ENCODE measurements at places on chromosomes 13 and 19.

DNA sequence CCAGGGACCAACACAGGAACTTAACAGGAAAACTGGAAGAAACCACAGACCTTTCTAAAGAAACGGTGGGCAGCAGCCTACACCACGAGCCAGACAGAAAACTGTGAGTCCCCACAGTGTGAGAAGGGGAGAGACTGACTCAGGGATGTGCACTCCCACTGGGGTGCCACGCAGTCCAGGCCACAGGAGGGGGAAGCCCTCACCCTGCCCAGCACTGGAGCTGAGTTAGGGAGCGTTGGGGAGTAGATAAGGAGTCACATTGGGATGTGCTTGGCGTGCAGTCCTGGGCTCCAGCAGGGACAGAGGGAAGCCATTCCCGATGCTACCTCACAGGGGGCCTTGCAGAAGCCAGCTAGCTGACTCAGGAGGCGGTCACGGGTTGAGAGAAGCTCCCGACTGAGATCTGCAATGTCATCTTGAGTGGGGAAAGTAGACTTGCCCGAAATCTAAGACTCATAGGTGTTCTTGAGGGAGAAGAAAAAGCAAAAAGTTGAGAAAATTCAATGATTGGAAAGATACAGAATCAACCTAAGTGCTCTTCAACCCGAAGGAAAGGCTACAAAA is 17.3 kb downstream of the SIGLEC8 start:
- DNase-seq: peak; percentile 76

DNA sequence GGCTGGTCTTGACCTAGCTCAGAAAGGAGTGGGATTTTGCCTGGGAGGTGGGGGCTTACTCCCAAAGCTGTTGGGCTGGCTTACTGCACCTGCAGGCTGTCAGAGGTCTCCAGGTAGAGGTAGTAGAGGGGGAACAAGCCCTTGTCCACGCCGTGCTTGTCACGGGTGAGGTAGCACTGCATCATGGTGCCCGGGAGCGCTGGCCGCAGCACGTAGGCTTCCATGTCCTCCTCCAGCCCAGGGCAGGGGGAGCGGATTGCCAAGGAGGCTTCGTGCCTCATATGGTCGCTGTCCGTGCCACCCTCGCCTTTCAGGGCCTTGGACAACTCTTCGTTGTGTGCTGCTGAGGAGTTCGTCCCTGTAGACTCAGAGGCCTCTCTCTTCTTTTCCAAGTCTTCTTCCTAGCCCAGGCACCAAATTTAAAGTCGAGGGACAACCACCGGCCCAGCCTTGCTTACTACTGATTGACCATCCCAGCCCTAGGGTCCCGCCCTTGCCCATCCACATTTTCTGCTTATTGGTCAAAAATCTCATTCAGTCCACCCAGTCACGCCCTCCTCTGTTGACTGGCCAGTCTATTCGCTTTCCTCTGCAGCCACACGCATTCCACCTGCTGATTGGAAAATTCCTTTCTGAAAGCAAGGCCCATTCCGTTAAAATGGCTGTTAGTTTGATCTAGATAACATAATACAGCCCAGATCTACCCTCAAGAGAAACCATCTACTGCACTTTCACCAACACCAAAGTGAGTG is 10.5 kb downstream of the TULP2 start:
- DNase-seq: no peak

GRCh38 chr13:100214886-100215285 is 126.0 kb downstream of the PCCA start:
- no peak for DNase-seq

DNA sequence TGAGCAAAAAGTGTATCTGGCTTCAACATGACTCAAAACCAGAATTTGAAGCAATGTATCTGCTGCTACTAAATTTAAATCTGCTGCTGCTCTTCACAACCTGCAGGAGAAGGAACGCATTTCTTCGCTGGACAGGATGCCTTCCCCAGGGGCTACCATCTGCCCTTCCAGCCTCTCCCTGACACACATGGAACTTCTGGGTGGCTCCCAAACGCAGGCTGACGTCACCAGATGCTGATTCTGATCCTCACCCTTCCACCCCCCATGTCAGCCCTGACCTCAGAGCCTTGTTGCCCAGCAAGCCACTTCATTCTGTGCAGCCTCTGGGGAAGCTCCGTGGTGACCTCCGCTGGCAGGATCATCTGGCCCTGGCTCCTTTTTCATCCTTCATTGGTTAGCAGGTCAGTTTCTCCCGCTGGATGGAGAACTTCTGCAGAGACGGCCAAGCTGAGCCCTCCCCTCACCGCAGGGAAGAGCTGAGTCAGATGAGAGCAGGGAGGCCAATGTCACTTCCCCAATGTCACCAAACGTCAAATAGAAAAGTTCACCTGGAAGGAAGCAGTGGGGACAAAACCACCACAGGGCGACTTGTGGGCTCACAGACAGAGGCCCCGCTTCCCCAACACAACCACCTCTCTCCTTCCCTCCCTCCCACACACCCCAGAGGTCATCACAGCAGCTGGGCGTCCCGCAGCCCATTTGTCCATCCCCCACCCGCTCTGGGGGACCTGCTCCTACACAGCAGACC is 14.0 kb upstream of the RAB20 start:
- DNase-seq: peak; percentile 8

GRCh38 chr13:78121459-78122348 is 203.1 kb upstream of the EDNRB start:
- peak; percentile 12 for DNase-seq

DNA sequence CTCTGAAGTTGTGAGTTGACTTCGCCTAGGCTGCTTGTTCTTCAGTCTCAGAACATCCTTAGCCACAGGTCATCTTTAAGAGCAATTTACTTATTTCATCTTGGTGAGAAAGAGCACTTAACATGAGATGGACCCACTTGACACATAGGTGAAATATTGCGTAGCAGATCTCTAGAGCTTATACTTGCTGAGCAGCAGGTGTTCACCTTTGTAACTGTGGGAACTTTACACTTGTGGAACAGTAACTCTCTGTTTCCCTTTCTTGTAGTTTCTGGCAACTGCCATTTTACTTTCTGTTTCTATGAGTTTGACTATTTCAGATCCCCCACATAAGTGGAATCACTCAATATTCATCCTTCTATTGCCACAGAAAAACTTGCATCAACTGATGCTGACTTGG is 95.7 kb downstream of the SLC10A2 start:
- no peak for DNase-seq

GRCh38 chr13:33471204-33471603 is 185.6 kb upstream of the STARD13 start:
- no peak for DNase-seq

DNA sequence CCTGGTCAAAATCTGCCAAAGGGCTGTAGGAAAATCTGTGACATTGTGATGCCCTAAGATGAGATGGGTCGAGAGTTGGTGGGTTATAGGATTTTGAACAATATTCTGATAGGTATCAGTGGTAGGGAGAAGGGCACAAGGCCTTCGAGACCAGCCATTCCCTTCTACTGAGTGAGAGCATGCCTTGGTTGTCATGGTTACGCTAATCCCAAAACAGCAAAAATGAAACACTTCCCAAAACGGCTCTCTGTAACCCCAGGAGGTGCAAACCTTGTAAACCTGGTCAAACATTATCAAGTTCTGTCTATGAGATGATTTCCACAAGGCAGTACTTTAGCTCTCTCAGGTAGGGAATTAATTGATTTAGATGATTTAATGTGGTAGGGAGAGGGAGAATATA is 158.7 kb upstream of the RNF113B start:
- no peak for DNase-seq

- no peak for DNase-seq
These were observed 24.5 kb downstream of the SAE1 start for GRCh38 chr19:47155148-47155547.

- DNase-seq: peak; percentile 36
These were observed 13.6 kb downstream of the C19orf25 start for GRCh38 chr19:1465191-1466016.

DNA sequence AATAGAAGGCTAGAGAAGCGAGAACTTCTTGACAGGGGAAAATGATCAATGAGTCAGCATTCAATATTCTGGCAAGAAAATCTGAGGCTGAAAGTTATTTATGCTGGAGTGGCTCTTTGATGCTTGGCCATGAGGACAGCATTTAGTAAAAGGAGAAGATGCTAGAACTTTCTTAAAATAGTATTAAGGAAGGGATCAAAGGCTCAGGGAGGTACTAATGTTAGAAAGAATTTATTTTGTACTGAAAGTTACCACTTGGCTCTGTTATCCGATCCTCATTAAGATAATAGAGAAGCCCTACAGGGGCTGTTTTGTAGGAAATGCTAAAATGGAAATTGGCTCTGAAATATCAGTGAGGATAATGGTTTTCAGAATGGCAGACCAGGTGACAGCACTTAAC is 1774.6 kb upstream of the PCDH20 start:
- no peak for DNase-seq

DNA sequence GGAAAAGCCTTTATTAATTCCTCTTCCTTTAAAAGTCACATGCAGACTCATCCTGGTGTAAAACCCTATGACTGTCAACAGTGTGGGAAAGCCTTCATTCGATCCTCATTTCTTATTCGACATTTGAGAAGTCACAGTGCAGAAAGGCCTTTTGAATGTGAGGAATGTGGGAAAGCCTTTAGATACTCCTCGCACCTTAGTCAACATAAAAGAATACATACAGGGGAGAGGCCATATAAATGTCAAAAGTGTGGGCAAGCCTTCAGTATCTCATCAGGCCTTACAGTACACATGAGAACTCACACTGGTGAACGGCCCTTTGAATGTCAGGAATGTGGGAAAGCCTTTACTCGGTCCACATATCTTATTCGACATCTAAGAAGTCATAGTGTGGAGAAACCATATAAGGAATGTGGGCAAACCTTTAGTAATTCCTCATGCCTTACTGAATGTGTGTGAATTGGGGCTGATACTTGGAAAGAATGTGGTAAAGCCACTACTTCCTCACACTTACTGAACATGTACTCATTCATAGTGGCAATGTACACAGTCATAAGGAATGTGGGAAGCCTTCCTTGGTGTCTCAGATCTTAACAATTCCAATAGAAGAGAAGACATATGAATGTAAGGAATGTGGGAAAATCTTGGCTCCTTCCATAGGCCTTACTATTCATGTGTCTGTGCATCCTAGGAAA is 18.8 kb downstream of the ZNF559 start:
- no peak for DNase-seq

- DNase-seq: peak; percentile 48
These were observed 2.5 kb downstream of the LDLR start for GRCh38 chr19:11091703-11092153.

DNA sequence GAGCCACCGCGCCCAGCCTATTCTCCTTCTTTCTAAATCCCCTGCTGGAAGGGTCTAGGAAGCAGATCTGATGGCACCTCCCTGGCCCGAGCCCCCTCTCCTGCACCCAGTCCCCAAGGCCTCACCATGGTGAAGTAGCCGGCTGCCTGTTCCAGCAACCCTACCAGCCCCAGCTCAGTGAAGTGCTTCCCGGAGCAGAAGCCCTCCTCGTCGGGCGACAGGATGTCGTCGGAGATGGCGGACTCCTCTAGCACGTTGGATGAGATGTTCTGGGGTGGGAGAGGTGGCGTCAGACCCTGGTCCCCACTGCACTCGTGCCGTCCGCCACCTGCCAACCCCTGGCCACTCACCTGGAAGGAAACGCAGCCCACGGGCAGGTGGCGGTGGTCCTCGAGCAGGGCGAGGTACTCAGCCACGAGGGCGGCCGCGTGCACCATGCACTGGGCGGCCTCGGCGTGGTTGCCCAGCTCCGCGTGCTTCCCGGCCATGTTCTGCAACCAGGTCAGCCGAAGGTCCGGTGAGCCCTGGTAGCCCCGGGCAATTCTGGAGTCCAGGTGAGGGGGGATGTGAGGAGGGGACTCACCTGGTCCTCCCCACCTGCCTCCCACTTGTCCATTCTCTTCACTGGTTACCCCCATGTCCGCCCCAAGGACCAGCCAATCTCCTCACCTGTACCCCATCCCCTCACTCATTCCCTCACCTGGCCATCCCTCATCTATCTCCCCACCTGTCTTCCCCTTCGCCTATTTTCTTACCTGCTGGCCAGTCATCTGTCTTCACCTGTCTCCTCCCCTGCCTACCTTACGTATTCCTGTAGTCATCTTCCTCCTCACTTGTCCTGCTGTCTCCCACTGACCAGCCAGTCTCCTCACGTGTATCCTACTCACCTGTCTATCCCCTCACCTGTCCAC is 11.5 kb upstream of the KANK2 start:
- DNase-seq: no peak

GRCh38 chr13:40445557-40445990 is 220.9 kb downstream of the FOXO1 start:
- peak; percentile 14 for DNase-seq

DNA sequence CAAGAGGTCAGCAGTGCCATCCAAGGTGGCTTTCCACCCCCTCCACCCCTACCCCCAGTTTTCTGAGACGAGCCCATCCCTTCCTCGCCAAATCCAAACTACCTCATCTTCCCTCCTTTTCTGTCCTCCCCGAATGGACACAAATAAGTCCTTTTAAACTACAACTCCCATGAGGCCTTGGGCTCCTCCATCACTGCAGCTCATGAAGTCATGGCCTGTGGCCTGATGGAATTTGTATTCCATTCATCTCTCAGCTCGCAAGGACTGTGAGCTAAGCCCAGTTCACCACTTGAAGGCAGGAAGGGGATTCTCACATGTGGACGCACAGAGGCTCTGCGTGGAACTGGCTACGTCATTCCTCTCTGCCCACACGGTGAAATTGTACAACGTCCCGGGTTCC is 12.5 kb downstream of the PTPRH start:
- no peak for DNase-seq

DNA sequence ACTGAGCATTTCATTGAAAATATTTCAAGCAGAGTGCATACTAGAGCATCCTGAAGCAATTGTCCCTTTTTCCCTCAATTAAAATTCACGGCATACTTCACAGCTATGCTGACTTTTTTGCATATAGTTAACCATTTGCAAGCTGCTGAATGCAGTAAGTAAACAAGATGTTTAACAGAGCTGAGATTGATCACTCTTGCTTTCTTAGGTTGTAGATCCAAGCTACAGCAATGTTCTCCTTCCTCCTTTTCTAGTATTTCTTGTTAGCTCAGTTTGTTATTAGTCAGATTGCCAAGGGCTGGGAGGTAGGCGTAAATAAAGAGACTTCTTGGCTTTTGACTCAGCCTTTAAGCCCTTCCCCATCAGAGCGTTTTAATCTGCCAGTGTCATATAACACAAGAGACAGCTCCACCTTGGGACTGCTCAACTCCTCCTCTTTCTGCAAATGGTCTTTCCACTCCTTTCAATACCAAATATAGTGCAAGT is at the start of gene SLITRK6:
Gene SLITRK6, minus strand, starts transcription at position 323 of the 486 bp plus-strand sequence. CDS start 2,911 bp downstream, outside the sequence.
- no peak for DNase-seq

DNA sequence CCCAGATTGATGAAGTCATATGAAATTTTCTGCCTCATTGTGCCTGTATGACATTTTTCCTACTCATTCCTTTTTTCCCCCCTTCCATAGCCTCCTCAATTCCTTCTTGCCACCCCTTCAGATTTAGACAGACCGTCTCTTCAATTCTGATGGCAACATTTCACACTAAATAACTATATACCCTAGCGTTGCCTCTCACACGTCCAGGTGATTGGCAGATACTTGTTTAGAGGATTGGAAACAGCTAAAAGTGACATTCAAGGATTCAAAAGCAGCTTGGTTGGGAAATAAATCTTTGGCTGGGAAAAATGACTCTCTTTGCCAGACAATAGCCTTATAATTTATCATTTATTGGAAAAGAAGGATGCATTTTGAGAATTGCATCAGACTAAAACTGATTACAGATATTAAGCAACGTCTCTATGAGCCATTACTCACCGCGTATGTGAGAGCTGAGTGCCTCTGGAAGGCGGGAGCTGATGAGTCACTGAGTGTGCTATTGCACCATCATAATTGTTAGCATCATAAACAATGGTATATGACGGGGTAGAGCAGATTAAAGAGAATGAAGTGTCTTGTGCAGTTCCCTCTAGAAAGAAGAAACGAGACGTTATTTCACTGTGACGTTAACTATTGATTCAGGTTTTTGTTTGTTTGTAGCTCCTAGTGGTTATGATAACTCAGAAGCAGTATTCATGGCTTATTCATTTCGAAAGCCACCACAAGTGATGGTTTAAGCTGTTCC is 61.1 kb upstream of the FAM216B start:
- DNase-seq: peak; percentile 32

All from stimulated activated CD4-positive, alpha-beta T cell treated with anti-CD3 and anti-CD28 coated beads, Interleukin-1b, Interleukin-23, amount 100 ng/mL, for 48 hours (primary cell).